Activated CD4-positive, alpha-beta T cell treated with anti-CD3 and anti-CD28 coated beads, Interleukin-2, amount 50 U/mL, for 4 hours (primary cell): ENCODE measurements at places on chromosomes 13 and 19.

GRCh38 chr19:51749979-51750378, 1.7 kb downstream of the FPR1 start:
- no peak for DNase-seq

GRCh38 chr13:113856716-113857065, 7.2 kb downstream of the GAS6 start:
- no peak for DNase-seq

GRCh38 chr19:39814595-39814994, 19.4 kb downstream of the DYRK1B start:
- no peak for DNase-seq

DNA sequence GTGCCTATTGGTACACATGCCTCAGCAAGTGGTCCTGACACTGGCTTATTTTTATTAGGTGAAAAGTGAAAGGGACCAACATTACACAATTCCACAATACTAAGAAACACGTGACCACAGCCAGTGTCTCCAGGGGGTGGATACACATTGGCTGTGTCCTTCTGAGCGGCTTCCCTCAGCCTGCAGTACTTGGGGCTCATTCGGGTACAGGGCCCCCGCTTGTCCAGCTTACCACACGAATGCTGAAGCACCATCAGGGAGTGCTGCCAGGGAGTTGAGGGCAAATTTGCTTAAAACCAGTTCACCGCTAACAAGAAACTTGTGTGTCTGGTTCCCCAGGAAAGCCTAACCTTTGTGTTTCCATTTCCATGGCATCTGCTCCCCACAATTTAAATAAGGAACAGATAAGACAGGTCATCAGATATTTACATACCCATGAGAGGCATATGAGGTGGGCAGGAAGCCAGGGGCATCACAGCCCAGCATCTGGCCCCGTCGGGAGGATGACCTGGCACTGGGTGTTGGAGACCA, 23.3 kb downstream of the PBX4 start:
- no peak for DNase-seq

GRCh38 chr13:29524176-29524575, 71.3 kb downstream of the SLC7A1 start:
- DNase-seq: no peak

GRCh38 chr13:80654638-80655249, 313.8 kb upstream of the SPRY2 start:
- no peak for DNase-seq

DNA sequence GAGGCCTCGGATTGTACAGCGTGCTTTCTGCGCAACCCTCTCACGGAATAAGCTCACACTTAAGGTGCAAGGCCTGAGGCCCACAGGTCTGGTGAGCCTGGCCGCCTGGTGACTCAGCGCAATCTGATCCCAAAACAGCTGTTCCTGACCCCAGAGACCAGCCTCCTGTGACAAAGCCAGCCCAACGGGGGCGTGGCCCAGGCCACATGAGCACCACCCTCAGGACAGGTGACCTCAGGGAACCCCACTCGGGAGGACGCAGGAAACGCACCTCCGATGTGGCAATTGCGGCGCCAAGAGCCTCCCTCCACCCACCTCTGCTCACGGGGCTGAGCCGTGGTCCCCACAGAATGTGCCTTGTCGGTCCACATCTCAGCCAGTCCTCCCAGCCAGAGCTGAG, 26.4 kb downstream of the GRTP1 start:
- no peak for DNase-seq

DNA sequence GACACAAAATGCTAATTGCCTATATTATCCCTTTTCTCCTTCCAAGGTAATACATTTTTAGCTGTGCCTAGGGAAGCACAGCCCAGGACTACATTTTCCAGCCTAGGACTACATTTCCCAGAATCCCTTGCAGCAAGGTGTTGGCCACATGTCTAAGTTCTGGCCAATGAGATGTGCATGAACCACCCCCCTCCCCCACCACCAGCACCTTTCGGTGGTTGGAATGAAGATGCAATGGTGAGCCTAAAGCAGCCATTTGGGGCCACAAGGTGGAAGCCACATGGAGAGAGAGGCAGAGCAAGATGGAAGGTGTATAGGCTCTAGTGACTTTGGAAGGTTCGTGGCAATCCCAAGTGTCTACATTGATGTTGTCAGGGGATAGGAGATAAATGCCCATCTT, 16.2 kb downstream of the UNC13A start:
- DNase-seq: no peak
